ENCODE measurements at places on chromosomes 1 and 21.

DNA sequence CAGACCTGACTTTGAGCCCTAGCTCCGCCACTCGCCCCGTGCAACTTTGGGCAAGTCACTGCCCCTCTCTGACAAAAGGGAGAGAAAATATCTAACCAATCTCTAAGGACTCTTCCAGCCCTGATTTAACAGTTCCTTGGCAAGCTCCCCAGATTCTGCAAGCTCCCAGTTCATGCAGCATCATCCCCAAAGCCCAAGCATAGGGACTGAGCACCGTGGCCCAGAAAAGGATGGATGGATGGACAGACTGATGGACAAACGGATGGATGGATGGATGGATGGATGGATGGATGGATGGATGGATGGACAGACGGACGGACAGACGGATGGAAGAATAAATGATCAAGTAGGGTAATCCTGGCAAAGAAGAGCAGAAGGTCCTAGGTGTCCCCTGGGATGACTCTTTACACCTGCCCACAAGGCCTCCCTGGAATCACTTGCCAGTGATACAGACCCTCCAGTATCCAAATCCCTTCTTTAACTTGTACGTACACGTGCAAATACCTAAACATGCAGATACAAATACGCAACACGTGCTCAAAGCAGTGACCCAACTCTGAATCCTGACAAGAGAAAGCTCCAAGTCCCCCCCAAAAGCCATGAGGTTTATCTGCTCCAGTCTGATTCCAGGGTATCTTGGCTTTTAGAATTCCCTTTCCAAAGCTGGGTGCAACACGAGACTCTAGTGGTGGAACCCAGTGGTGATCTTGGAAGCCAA is 16.0 kb downstream of the IFFO2 start:
- no peak for DNase-seq

DNA sequence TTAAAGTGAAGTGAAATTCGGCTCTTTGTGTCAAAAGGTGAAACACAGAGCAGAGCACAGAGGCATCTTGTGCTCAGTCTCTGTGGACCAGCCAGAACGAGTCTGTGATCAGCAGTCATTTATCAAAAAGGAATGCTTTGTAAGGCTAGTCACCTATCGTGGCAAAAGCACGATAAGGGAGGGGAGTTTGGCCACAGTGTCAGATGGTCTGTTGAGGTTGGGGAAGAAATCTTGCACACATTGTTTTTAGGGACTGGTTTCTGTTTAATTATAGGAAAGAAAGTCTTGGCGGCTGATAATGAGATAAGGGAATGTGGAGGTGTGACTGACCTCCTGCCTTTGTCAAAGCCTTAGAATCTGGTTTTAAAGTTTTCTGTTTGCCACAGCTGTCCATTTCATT is 58.2 kb upstream of the KIAA1614 start:
- DNase-seq = no peak

DNA sequence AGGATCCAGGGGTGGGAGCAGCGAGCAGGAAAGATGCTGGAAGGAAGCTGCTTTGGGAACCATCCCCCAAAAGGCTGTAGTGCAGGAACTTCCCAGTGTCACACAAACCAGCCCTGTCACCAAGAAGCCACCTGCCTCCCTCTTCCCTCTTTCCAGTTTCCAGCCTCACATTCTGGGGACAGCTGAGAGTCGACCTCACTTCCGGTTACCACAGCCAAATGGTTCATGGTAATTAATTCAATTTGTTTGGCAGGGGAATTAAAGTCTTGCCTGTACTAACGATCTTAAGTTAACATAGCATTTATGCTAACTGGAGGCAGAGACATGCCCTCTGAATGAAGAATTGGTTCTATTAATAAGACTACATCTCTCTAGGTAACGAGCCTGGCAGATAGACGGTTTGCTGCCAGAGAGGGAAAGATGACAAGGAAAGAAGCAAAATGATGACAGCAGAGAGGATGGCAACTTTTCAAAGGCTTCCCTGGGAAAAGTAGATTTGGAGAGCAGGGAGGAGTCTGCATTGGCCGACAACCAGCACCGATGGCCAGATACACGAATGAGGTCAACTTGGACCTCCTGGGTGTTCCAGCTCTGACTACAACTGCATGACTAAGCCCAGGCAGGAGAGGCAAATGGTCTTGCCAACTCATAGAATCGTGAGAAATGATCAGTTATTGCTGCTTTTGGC is 64.1 kb downstream of the TMCO4 start:
- peak; percentile 98 for DNase-seq

DNA sequence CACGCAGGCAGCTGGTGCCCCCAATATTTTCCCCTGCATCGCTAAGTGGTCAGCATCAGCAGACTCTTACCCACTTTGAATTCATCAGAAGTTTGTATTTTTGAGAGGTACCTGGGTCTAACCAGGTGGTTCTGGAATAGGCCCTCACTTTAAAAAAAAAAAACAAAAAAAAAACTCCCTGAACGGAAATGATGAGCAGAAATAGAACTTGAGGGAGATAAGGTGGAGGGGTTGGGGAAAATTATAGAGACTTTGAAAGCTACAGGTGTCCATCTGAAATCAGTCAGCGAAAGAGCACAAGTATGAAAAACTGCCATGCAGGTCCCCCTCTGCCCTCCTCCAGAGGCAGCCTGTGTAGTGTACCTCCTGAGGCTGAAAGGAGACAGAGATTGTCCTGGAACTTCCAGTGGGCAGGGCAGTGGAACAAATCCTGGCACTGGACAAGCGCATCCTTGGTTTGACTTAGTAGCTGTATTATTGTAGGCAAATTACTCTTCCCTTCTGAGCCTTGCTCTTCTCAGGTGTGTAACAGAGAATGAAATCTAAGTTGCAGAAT is 1.2 kb downstream of the SLAMF7 start:
- no peak for DNase-seq

- DNase-seq = peak; percentile 92
Measured at GRCh38 chr1:113109908-113110554, 37.0 kb downstream of the LRIG2 start.

DNA sequence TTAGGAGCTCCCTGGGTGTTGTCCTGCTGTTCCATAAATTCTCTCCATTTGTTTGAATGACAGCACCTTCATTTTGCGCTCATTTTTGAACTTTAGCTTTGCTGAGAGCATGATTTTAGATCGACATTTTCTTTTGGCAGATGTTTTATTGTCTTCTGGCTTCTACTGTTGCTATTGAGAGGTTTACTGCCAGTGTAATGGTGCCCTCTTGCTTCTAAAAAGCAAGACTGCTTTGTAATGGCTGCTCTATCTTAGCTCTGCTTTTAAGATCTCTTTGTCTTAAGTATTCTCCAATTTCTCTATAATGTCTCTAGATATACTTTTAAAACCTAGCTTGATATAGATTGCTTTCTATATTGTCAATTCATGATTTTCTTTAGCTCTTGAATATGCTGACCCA is 27.8 kb downstream of the THEM4 start:
- no peak for DNase-seq

GRCh38 chr1:169648709-169649108 is 18.8 kb upstream of the SELP start:
- no peak for DNase-seq

- DNase-seq = no peak
Measured at GRCh38 chr1:223006917-223007648, 136.0 kb downstream of the TLR5 start.

- DNase-seq = no peak
Measured at GRCh38 chr1:151501474-151501873, 9.7 kb upstream of the CGN start.

GRCh38 chr1:87030740-87031690 is 116.6 kb downstream of the HS2ST1 start:
- DNase-seq = no peak

- no peak for DNase-seq
Measured at GRCh38 chr1:179090522-179090921, 8.7 kb downstream of the TOR3A start.

GRCh38 chr1:82700476-82700875 is 899.7 kb downstream of the ADGRL2 start:
- no peak for DNase-seq

GRCh38 chr1:225250432-225250831 is 177.4 kb downstream of the LBR start:
- DNase-seq = no peak

DNA sequence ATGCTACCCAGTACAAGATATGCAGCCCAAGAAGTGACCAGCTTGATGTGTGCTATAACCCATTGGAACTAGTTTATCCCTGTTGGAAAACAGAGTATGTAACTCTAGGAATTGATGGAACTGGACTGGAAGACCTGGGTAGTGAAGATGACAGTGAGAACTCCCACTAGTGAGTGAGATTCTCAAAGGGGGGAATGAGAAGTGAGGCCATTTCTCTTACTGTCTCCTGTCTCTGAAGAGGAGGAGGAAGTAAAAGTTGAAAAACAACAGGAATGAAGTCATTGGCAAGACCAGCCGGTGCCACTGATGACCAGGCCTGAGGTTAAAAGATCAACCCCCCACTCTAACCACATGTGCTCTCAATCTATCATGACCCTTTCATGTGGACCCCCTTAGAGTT is 20.9 kb downstream of the PLA2G2F start:
- no peak for DNase-seq

GRCh38 chr1:16145030-16145661 is 10.7 kb downstream of the EPHA2 start:
- peak; percentile 79 for DNase-seq

DNA sequence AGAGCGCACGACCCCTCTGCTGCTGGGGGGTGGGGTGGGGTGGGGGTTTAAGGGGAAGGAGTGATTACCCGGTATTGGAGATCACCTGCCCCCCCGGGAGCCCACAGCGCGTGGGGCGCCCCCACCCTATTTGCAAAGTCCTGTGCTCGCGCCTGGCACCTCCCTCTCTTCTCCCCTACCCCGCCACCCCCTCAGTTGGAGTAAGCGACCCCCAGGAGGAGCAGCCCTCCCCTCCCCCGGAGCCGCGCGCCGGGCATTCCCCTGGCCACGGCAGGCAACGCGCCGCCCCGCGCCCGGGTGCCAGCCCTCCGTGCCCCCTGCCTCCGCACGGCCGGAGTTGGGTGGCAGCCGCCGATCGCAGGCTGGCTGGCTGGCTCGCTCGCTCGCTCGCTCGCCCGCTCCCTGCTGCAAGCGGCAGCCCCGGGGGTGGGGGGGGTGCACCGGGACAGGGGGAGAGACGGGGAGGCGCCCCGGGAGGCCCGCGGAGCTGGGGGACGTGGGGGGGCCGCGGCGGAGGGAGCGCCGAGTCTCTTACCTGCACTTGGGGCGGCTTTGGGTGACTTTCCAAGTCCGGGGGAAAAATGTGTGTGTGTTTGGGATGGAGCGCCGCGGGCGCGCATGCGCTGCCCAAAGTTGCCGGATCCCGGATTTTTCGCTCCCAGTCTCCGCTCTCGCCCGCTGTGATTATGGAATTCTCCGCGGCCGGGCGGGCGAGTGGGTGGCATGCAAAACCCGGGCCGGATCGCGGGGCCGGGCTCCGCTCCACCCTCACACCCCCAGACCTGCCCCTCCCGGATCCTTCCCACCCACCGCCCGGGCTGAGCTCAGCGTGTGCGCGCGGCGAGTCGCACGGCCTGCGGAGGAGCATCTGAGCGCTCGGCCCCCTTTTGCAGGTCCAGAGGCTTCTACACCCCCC is at the start of gene CASZ1:
TSS of gene CASZ1 (minus strand) at position 618 of the 916 bp plus-strand sequence. CDS start 102,757 bp downstream, outside the sequence.
- peak; percentile 99 for DNase-seq

- no peak for DNase-seq
Measured at GRCh38 chr1:248847181-248847955, 9.3 kb downstream of the ZNF672 start.

- no peak for DNase-seq
Measured at GRCh38 chr1:173414136-173414535, 63.0 kb upstream of the PRDX6 start.

GRCh38 chr1:230066031-230066430 is 1.0 kb upstream of the GALNT2 start:
- no peak for DNase-seq

- peak; percentile 85 for DNase-seq
Measured at GRCh38 chr1:160124705-160125478, 9.3 kb downstream of the ATP1A2 start.

GRCh38 chr21:29604076-29604475 is 305.4 kb downstream of the BACH1 start:
- DNase-seq = no peak

Measured in AG20443 (cell line).